Esophagus mucosa (tissue), 1 donor: ENCODE measurements at places on chromosomes 5 and 9. TPM values are rescaled to one million over a fixed set of nuclear protein-coding genes. Genes with fewer than 3 reads are reported as not detected.

GRCh38 chr9:113530022-113530635 is 66.6 kb downstream of the RGS3 start:
- no peak for ATAC-seq

- no peak for ATAC-seq
These were observed 49.9 kb upstream of the DPYSL3 start for GRCh38 chr5:147559749-147560148.

Gene HMMR
- total RNA-seq = 9.8 TPM

- ATAC-seq = no peak
These were observed 91.8 kb upstream of the CACNA1B start for GRCh38 chr9:137785704-137786161.

DNA sequence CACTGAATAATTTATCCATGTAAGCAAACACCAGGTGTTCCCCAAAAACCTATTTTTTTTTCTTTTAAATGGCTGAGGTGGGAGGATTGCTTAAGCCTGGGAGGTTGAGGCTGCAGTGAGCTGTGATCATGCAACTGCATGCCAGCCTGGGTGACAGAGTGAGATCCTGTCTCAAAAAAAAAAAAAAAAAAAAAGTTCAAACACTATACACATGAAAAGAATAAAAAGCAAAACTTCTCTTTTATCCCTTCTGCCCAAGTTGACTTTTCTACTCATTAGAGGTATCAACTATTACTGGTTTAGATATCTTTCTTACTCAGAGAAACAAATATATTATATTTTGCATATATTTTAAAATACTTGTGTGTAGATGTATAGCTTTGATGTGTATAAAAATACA is 17.8 kb downstream of the DCTN4 start:
- ATAC-seq = no peak

Gene PFN3
- total RNA-seq = not detected

- peak; percentile 95 for ATAC-seq
These were observed 137.1 kb downstream of the FGF1 start for GRCh38 chr5:142548739-142549275.

Gene PALM2AKAP2
- total RNA-seq = 0.88 TPM

DNA sequence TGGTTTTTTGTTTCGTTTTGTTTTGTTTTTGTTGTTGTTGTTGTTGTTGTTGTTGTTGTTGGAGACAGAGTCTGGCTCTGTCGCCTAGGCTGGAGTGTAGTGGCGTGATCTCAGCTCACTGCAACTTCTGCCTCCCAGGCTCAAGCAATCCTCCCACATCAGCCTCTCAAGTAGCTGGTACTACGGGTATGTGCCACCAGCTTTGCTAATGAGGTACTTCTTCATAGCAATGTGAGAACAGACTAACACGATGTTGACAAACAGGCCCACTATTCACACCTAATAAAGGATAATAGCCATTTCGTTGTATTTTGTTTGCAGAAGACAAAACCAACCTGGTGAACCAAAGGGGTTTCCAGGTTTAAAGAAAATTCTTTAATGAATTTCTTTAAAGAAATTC is 130.9 kb downstream of the DIRAS2 start:
- ATAC-seq = no peak

DNA sequence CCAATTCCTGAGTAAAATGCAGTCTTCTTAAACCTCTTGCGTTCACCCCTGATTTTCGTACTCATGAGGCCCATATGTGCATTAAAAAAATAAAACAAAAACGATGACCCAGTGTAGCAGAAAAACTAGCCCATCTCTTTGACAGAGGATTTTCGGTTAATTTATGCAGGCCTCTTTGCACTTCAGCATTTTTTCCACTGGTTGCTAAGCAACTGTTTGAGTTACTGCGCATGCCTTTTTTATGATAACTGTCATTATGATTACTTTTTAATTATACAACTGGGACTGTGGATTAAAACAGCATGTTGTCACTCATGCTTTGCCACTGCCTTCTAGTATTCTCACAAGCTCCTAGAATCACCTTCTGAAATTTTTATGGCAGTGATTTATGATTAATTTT is 165.0 kb downstream of the SMARCA2 start:
- no peak for ATAC-seq

Gene SLC1A3
- total RNA-seq = 14.7 TPM

Gene IFNB1
- total RNA-seq = not detected

DNA sequence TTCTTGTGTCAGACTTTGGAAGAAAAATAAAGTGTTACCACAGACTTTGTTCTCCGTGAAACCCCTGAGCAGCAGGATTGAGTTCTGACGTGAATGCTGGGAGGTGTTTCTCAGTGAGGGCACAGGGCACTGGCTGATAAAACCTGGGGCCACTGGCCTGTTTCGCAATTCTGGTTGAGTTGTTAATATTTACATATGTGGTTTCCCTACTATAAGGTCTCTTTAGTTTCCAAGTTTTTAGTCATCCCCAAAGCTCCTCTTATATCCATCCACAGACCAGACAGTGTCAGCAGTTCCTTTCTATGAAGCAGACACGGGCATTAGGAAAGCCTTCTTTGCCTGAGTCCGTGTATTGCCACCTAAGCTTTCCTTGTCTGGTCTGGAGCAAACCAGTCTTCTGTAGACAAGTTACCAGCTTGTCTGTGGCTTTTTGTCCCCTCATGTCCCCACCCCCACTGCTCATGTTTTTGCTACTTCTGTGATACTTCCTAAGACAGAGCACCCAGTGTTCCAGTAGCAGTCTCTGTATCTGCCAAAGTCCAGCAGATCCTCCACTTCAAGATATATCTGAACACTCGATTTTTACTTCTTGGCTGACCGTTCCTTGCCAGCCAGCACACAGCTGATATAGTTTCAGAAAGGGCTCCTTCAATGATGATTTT is 42.0 kb downstream of the ACO1 start:
- ATAC-seq = no peak

Gene EIF4E1B
- not detected for total RNA-seq

DNA sequence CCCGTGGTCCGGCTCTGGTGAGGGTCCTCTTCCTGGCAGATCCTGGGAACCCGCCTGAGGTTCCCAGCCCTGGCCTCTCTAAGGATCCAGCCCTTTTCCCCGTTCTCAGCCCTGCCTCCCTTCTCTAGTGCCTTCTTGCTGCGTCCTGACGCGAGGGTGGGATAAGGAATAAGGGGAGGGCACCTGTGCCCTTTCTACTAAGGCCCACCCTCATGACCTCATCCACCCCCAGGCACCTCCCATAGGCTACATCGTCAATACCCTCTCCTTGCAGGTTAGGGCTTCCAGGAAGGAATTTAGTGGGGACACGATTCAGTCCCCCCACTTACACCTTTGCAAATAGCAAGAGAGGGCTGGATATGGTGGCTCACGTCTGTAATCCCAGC is 10.7 kb upstream of the DIPK1B start:
- ATAC-seq = peak; percentile 6

DNA sequence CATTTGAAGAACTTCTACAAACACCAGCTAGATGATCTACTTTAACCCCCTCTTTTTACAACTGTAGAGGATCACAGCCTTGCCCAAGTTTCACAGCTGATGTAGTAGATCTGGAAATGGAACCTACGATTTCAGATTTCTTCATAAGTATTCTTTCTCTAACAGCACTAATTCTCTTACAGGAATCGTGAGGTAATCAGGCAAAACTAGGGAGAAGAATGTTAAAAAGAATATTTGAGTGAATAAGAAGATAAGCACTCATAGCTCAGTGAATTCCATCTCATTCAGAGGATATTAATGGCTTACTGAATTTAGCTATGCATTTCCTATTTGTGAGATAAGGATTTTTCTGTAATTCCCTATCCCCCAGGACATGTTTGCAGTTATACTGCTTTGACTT is 42.1 kb downstream of the NADK2 start:
- no peak for ATAC-seq

GRCh38 chr5:177509991-177510566 is 453 bp upstream of the DOK3 start:
- ATAC-seq = peak; percentile 27

- ATAC-seq = peak; percentile 72
These were observed 23.1 kb downstream of the PRELID2 start for GRCh38 chr5:145811834-145812625.
